ENCODE measurements at places on chromosomes 16 and 17.

DNA sequence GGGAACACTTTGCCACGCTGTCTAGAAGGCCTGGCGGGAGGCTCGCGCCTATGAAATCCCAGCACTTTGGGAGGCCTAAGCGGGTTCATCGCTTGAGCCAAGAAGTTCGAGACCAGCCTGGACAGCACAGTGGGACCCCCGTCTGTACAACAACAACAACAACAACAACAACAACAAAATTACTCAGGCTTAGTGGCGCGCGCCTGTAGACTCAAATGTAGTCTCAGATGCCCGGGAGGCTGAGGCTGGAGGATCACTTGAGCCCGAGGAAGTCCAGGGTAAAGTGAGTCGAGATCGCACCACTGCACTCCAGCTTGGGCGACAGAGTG, 297 bp upstream of the SLFN13 start:
- ATAC-seq: no peak

- ATAC-seq: no peak
Observed at GRCh38 chr17:67253384-67253783, 8.4 kb upstream of the HELZ start.

- ATAC-seq: no peak
Observed at GRCh38 chr16:285146-286055, 2.4 kb downstream of the PDIA2 start.

GRCh38 chr16:57663436-57663835, 4.7 kb upstream of the ADGRG3 start:
- ATAC-seq: no peak

- no peak for ATAC-seq
Observed at GRCh38 chr16:65284626-65285025, 162.8 kb upstream of the CDH11 start.

DNA sequence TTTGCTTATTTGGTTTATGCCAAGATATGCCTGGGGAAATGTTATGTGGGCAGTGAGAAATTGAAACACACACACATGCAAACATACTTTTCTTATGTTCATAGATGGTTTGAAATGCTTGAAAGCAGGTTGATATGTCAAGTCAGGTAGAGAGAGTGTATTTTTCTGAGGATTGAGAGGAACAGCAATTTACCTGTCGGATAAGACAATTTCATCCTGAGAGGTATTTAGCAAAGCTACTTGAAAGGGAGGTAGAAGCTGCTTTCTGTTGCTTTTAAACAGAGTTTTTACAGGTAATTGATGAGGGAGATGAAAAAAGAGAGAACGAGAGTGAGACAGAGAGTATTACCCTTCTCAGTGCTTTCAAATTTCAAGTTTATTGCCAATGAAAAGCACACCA, 854.3 kb downstream of the CDH8 start:
- no peak for ATAC-seq

GRCh38 chr17:59154721-59155438, at the start of gene SKA2:
TSS of gene SKA2 (minus strand) at chr17:59155186. CDS start at chr17:59155163, 23 bp downstream.
- peak; percentile 95 for ATAC-seq

- ATAC-seq: no peak
Observed at GRCh38 chr17:13920413-13920812, 148.9 kb upstream of the COX10 start.

DNA sequence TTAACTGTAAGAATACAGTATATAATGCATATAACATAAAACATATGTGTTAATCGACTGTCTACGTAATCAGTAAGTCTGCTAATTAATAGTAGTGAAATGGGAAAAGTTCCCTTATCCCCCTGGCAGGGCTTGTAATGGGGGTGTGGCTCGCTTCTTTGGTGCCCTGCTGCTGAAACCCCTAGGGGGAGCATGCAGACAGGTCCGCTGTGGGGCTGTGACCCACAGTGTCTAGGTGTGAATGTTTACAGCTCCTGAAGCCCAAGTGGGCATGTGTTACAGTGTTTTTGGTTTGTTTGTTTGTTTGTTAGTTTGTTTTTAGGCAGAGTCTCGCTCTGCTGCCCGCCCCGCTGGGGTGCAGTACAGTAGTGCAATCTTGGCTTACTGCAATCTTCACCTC, 495.7 kb downstream of the SHISA9 start:
- no peak for ATAC-seq

DNA sequence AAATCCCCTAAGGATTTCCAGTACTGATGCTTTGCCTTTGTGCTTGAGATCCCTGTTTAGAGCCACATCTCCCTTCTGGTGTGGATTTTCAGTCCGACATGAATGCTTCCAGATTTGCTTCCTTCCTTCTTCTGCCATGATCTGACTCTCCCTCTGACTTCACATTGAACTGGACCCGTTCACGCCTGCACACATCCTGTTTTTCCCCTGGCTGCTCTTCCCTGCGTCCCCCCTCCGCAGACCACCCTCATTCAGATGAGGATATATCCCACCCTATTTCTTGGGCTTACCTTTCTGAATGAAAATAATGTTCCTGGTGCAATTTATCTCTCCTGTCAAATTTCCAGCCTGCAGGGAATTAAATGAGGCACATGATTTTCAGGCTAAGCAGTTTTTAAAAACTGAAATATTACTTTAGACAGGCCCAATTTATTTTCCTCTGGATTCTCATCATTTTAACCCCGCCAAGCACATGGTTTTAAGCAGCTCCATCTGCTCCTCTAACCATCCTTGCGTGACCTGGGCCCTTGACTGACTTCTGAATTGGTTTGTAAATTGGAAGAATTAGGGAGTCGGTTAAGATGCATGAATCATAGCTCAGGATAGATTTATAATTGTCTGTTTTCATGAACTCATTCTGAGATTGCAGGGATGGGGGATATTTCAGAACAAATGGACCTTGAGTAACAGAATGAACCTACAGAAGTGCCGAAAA, 59.2 kb downstream of the BMERB1 start:
- ATAC-seq: no peak

GRCh38 chr17:34113089-34113488, 142.0 kb upstream of the CCL2 start:
- ATAC-seq: peak; percentile 35

DNA sequence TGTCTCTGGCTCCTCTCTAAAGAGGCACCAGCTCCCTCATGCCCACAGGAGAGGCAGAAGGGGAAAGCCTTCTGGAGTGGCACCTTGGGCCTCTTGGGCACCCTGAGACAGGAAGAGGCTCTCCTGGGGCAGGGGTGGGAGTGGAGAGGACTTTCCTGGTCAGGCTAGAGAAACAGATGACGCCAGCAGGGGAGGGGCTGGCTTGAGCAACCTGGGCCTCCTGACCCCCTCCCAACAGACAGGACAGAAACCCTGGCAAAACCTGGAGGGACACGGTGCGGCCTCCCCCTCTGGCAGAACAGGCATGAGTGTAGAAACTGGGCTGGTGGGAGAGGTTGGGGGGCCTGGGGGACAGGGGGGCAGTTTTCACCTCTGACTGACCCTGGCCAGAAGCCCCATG, 6.1 kb downstream of the SMIM5 start:
- no peak for ATAC-seq

GRCh38 chr17:8552577-8553320, 77.8 kb downstream of the MYH10 start:
- ATAC-seq: peak; percentile 99

DNA sequence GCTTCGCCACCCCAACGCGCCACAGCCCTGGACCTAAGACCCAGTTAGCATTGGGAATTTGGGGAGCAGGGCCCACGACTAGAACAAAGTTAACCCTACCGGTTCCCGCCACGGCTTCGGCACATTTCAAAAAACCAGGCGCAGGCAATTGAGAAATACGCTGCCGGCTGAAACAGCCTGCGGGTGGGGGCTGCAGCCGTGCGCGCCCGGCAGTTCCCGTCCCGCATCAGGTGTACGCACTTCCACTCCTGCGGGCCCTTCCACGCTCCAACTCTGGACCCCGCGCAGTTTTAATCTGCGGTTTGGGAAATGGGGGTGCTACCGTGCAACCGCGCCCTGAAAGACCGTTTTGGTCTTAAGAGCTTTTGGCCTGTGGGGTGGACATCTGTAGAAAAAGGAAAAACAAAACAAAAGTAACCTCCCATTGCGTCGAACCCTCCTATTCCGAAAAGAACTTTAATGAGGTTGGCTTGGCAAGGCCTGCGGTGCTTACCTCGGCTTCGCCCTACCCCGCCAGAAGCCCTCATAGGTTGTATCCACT, 7.1 kb downstream of the IRX5 start:
- ATAC-seq: no peak

DNA sequence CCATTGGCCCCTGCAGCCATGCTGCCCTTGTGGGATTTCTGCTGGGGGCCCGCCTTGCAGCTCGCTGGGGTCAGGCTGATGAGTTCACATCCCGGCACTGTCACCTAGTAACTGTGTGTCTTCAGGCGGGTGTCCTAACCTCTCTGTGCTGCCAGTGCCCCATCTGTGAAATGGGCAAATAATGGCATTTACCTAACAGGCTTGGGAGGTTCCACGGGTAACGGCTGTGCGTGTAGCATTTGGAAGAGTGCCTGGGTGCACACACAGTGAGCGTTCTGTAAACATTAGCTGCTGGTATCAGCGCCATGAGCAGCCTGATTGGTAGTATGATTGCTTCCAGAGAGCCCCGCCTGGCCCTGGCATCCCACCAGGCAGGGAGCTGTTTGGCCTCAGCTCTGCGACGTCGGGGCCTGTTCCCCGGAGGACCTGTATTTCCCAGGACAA, 167.3 kb upstream of the GSE1 start:
- no peak for ATAC-seq

DNA sequence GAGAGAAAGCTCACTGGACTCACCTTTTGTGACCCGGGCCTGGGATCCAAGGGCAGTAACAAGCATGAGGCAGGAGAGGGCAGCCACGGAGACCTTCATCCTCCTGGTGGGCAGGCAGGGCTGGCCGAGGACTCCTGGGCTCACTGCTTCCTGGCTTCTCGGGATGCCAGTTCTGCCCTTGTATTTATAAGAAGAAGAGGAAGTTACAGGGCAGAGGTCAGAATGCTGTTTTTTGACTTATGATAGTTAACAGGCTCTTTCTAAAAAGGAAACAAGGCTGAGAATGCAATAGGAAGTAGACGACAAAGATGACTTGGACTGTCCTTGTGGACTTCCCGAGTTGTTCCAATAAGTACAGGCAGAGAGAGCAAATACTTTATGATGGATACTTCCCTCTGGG, at the start of gene CCL23:
CCL23 (minus strand) TSS at position 174 of the 400 bp plus-strand sequence; CDS start at position 99, 75 bp downstream.
- ATAC-seq: no peak

DNA sequence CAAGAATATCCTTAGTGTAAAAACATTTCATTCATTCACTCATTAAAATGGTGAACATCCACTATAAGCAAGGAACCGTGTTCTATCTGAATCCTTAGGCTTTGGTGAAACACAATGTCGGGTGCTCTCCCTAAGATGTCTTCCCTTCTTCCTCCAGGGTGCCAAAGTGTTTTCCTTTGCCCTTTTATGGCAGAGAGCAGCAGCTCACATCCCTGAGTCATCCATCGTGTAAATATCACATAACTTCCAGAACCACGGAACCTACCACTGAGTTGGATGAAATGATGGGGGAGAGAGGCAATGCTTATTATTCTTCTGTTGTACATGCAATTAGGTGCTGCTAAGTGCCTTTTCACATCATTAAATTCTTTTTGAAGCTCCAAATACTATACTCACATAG, 50.2 kb downstream of the DNAH3 start:
- ATAC-seq: no peak
